ENCODE measurements at places on chromosomes 16 and 17.
A peak's percentile ranks its signal among the peaks of the same experiment; 100 is the strongest.

DNA sequence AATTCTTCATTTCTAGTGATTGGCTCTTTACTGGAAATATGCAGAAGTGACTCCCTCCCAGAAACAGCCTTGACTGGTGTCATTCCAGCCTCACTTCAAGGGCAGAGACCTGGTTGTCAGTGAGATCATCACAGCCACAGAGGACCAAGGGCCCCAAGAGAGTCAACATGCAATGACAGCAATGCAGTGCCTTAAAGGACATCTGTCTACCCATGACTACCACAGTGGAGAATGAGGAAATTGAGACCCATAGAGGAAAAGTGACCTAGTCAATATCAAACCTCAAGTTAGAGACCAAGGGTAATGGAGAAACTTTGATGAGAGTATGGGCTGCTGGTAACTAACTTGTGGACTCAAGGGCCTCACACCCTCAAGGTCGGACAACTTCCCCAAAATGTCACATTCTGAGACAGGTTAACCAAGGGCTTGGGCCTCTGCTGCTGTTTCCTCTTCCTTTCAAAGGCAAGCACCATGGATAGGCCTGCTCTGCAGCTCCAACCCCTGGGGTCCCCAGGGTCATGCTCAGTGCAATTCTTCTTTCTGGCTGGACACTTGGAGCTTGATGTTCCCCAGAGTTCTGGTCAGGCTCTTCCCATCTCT is 11.3 kb downstream of the NOG start:
- no peak for DNase-seq

DNA sequence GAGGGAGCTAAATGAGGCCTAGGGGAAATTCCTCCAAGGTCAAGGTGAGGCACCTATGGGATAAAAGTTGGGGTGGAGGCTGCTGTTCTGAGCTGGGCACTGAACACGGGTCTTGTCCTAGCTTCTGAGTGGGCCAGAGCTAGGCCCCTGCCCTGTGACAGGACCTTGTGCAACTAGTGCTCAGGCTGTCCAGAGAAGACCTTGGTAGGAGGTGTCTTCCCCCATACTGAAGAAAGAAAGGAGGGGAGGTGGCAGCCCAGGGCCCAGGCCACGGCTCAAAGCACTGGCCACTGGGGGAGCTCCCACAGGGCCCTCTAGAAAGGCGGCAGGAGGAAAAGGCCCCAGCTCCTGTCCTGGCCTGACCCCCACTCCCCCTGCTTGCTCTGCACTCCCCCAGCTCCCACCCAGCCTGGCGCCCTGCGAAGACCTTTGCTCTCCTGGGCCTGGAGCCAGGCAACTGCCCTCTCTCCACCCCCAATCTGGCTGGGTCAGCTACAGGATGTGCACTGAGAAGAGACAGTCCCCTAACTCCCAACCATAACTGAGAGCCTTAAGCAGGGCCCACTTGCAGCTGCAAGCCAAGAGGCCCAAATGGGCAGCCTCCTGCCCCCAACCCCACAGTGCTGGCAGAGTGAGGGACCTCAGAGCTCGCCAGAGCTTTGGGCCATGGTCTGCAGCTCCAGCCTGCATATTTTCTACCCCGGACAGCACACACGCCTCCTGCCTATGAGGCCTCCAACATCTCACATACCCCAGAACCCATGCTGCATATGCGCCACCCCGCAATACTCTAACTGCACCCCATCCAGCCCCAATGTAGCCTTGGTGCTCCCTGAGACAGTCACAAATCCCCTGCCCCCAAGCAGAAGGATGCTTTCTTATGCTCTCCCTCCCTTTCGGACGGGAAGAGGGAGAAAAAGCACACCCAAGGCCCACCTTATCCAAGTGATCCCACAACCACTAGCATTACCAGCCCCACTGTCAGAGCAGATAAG is 15.3 kb downstream of the HSD11B2 start:
- no peak for DNase-seq

- no peak for DNase-seq
Measured at GRCh38 chr16:13186813-13187212, 285.4 kb downstream of the SHISA9 start.

GRCh38 chr16:76970745-76971099 is 220.3 kb upstream of the MON1B start:
- DNase-seq: no peak

- DNase-seq: no peak
Measured at GRCh38 chr16:1150511-1150982, 2.4 kb upstream of the CACNA1H start.

GRCh38 chr16:89402962-89403361 is 87.4 kb downstream of the ANKRD11 start:
- DNase-seq: no peak

GRCh38 chr17:1916316-1916715 is 86.5 kb downstream of the RPA1 start:
- no peak for DNase-seq

GRCh38 chr16:9903-10665 is 43.3 kb downstream of the POLR3K start:
- no peak for DNase-seq

GRCh38 chr17:36696805-36697204 is 95.4 kb downstream of the MRM1 start:
- DNase-seq: no peak

DNA sequence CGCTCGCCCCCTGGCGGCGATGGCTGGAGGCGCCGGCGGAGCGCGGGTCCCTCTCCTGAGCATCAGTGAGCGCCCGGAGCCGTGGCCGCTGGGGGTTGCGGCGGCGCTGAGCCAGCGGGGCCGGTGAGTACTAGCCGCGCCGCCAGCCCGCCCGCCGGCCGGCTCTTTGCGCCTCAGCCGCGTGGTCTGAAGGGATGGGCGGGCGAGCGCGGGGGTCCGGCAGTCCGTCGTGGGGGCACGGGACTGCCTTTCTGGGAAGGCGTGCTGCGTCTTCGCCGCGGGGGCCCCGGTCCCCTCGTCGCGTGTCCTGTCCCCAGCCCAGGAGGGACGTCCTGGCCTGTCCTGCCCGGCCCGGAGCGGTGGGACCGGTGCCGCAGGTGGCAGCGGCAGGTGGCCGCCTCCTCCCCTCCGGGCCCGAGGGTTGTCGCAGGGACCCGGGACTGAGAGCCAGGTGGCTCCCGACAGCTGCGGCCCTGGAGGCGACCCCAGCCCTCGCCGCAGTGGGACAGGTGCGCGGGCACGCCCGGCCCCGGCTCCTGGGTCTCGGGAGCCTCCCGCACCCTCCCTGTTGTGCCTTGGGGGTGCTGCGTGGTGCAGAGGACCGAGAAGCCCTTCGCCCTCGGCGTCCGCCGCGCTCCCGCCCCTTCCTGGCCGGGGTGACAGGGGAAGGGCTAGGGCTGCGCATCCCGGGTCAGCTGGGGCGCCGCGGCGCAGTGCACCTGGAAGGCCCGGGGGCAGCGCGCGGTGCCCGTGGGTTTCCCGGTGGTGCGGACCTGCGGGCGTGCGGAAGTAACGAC is at the start of gene SPECC1:
SPECC1 (plus strand) TSS at position 58 of the 797 bp plus-strand sequence. CDS start 87,293 bp downstream, outside the sequence.
- DNase-seq: peak; percentile 18

GRCh38 chr17:48502312-48502711 is 28.5 kb downstream of the HOXB1 start:
- DNase-seq: no peak

DNA sequence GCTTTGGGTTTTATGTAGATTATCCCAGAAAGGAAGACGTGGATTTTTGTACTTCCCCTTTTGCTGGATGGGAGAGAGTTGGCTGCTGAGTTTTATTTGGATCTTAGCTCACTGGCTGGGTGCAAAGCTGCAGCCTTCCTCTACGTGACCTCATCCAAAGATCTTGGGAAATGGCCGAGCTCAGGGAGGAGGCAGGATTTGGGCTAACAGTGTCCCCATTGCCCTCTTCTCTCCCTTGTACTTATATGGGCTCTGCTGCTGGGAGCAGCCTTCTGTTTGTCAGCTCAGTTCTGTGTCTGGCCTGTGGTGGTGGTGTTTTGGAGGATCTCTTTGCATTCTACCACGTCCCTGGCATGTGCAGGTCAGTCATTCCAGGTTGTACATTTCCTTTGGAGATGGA is 2.0 kb downstream of the AOC3 start:
- DNase-seq: no peak

- no peak for DNase-seq
Measured at GRCh38 chr17:76384987-76385891, 830 bp downstream of the SPHK1 start.

DNA sequence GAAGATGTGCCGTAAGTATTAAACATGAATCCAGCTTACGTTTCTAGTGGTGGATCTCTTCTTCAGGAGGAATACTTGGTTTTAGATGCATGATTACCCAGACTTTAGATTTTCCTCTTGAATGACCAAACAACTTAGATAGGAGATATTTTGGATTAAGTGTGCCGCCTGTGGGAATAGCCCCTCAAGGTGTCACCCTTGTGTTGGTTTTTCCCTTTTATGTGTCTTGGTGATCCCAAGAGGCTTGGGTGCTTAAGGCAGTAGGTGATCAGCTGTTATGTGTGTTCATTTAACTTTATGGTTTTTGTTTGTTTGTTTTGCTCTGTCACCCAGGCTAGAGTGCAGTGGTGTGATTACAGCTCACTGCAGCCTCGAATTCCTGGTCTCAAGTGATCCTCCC is 115.1 kb downstream of the PPM1E start:
- DNase-seq: no peak

- DNase-seq: no peak
Measured at GRCh38 chr17:63911657-63912100, 621 bp upstream of the CSHL1 start.

DNA sequence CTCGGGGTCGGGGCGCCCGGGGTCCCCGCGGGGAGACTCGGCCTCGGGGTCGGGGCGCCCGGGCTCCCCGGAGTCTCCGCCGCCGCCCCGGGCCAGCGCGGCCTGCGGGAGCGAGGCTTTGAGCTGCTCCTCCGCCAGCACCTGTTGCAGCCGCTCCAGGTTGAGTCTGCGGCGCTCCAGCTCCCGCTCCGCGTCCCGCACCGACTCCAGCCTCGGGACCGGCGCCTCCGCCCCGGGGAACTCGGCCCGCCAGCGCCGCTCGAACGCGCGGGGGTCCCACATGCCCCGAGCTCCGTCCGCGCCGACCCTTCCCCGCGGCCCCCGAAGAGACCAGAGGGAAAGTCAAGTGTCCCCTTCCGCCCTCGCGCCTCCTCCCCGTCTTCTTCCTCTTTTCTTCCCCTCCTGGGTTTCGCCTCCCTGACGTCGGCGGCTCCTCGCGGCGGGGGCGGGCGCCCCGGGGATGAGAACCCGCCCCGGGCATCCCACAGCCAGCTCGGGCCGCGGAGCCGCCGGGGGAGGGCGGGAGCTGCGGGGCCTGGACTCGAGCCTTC is 40.8 kb upstream of the BHLHA9 start:
- DNase-seq: no peak

DNA sequence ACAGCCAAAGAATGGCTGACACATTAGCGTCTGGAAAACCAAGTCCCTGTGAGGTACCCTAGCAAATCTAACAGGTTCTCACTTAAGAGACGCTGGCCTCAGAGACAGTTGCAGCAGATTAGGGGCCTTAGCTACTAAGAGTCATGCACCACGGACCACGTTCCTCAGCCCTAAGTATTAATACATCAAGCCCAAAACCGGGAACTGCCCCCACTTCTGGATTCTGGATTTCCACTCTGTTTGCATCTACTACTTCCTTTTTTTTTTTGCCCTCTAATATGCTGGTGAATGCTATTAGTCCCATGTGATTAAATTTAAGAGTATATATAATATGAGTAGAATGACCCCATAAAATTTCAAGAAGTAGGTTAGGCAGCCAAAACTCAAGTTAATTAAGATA is 775 bp upstream of the TERB1 start:
- DNase-seq: no peak

DNA sequence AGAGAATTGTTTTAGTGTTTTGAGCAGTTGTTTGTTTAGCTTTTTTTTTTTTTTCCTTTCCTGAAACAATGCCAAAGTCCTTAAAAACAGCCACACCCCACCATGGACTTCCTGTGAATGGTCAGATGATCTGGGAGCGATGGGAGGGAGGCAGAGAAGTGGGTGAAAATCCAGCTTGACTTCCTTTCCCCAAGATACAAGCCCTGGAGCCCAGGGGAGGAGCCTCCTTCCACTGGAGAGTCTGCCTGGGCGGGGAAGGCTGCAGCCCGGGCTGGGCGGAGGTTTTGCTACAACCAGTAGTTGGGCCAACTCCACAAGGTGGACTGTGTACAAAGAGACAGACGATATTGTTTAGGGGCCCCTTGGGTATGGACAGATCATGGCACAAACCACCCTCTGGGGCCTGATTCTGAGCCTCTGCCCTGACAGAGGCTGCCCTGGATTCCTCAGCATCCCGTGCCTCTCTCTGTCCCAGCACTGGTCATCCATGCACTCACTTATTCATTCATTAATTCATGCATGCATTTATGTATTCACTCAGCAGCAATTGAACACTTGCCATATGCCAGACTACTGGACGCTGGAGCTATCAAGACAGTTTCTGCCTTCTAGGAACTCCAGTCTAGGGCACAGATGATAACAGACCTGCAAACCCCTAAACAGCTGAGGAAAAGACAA is 29.8 kb downstream of the WSB1 start:
- DNase-seq: no peak

DNA sequence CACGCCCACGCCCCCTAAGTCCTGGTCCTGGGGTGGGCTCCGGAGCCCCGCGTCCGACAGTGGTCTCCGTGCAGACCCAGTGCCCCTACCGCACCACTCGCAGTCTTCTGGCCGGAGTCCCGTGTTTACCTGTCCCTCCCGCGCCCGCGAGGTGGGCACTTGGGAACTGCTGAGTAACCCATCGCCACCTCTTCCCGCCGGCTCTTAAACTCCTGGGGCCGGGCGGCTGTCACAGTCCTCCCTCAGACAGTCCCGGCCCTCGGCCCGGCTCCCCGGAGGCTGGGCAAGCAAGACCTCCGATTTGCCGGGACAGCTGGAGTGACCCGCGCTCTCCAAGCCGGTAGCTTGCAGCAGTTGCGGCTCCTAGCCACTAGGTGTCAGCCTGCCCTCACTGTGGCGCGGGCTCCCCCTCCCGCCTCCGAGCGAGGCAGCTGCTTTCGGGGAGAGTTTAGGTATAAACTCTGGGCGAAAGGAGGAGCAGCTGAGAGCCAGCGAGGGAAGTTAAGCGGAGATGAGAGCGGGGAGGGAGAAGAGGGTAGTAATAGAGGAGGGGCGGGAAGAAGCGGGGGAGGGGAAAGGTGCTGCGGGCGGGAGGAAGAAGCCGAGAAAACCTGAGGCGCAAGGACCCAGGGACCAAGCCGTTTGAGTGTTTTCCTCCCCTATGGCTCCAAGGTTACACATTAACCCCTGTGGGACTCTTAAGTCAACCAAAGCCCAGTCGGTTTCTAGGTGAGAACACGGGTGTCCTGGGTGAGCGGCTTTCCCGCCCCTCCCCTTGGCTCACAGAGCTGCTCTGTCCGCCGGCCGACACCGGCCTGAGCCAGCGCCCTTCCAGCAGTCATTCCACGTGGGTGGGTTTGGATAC is 826 bp upstream of the TLCD1 start:
- peak; percentile 70 for DNase-seq

GRCh38 chr16:67183-67791 is 5.1 kb downstream of the RHBDF1 start:
- DNase-seq: no peak

GRCh38 chr17:28745786-28746411 is 2.1 kb downstream of the TRAF4 start:
- no peak for DNase-seq

GRCh38 chr17:56913353-56913866 is 439 bp downstream of the TRIM25 start:
- no peak for DNase-seq

GRCh38 chr17:39527220-39527813 is 66.0 kb downstream of the CDK12 start:
- DNase-seq: no peak
